Activated naive CD4-positive, alpha-beta T cell treated with anti-CD3 and anti-CD28 coated beads, Interleukin-2, amount 50 U/mL, for 72 hours (primary cell): ENCODE measurements at places on chromosomes 5 and 9. TPM values are rescaled to one million over a fixed set of nuclear protein-coding genes. Genes with fewer than 3 reads are reported as not detected.

DNA sequence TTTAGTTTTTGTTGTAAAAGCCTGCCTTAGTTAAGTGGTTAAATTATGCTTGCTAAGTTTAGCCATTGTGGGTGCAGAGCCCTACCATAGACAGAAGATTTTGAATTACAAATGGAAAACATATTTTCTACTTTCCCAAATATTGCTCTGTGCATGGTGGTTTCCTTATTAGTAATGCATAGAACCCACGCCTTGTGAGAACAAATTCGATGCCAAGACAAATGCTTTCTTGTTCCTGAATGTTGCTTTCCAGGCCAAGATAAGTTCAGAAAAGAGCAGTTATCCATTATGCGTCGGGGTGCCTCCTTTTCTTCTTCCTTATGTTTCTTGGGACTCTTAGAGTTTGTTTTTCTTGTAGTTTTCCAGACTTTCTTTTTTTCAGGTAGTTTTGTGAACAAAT is 31.0 kb upstream of the GARNL3 start:
- no peak for DNase-seq

GRCh38 chr5:114335391-114335790 is 26.5 kb upstream of the KCNN2 start:
- DNase-seq, result no peak

DNA sequence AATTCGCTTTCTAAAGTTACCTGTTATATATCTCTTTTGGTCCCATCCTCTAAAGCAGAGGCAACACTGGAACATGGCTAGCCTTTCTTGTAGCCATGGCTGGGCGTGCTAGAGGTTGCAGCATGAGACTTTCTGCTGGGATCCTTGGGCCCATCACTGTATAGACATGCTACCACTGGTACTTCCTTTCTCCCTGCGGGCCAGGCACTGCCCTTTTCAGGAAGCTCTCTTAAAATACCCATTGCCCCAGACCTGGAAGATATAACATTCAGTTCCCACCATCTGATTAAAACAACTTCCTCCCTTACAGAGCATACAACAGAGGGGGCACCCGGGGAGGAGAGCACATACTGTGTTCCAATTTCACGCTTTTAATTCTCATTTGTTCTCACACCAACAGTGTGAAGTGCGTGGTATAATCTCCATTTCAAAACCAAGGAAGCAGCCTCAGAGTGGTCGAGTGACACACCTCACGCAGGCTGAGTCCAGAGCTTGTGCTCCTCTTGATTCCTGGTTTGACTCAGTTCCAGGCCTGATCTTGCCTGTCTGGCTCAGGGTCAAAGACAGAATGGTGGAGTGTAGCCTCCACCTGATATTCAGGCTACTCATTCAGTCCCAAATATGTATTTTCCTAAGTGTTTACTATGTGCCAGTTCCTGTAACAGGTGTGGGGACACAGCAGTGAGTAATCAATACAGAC is 22.6 kb downstream of the PTGS1 start:
- no peak for DNase-seq

DNA sequence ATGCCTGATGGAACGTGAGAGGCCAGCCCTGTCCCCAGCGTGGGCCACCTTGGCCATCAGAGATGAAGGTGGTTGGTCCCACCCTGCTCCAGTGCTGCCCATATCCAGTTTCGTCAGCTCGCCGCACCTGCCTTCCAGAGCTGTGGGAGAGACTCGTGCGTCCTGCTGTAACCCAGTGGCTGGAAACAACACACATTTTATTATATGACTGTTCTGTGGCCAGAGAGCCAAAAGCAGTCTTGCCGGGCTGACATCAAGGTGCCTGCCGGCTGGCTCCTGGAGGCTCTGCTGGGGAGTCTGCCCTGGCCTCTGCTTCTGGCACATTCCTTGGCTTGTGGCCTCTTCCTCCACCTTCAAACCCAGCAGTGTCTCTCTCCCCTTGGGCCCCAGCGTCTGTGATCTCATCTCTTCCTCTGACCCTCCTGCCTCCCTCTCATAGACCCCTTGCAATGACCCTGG is 94.7 kb downstream of the RXRA start:
- no peak for DNase-seq

DNA sequence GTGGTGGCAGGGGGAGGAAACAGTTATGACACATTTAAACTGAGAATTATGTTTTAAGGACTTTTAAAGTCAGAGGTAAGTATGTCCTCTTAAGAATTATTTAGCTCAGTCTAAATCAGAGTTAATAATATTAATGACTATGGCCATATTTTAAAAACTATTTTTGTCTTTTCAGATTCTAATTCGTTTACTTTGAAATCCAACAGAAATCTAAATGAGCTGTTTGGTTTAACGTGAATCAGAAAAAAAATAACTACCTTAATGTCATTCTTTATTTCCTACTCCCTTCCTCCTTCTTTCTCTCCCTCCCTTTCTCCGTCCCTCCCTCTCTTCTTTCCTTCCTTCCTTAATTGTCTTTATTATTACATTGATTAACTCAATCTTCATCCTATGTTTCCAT is 14.7 kb downstream of the C1QTNF3 start:
- DNase-seq, result no peak

- no peak for DNase-seq
Measured at GRCh38 chr9:136858844-136859757, 7.0 kb downstream of the MAMDC4 start.

PCDHB3 gene
- not detected for total RNA-seq

DNA sequence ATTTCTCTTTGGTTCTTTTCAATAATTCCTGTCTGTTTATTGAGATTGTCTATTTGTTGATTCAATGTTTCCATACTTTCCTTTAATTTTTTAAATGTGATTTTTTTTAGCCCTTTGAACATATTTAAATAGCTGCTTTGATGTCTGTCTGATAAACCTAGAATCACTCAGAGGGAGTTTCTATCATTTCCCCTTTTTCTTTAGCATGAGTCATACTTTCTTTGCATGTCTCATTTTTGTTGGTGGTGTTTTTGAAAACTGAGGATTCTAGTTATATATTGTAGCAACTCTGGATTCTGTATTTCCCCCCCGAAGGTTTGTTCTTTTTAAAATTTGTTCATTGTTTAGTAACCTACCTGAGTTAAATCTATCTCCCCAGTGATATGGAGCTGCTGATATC is 24.2 kb upstream of the ZNF618 start:
- no peak for DNase-seq

CCL27 gene
- not detected for total RNA-seq

DNA sequence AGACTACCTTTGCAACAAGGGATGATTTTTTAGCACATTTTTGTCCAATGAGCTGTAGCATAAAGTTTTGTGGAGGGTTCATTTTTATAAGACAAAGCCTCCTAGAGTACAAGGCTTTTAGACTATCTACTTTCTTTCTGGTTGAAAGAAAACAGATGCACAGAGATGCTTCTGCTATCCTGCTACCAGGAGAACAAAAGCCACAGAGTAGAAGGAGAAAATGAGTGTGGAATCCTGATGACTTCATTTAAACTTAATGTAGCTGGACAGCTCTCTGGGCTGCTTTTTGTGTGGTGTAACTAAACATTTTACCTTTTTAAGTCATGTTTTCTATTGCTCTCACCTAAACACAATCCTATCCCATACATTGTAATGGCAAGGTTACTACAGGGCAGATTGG is 1009.4 kb downstream of the TLE1 start:
- no peak for DNase-seq

TRIM36 gene
- not detected for total RNA-seq

DNA sequence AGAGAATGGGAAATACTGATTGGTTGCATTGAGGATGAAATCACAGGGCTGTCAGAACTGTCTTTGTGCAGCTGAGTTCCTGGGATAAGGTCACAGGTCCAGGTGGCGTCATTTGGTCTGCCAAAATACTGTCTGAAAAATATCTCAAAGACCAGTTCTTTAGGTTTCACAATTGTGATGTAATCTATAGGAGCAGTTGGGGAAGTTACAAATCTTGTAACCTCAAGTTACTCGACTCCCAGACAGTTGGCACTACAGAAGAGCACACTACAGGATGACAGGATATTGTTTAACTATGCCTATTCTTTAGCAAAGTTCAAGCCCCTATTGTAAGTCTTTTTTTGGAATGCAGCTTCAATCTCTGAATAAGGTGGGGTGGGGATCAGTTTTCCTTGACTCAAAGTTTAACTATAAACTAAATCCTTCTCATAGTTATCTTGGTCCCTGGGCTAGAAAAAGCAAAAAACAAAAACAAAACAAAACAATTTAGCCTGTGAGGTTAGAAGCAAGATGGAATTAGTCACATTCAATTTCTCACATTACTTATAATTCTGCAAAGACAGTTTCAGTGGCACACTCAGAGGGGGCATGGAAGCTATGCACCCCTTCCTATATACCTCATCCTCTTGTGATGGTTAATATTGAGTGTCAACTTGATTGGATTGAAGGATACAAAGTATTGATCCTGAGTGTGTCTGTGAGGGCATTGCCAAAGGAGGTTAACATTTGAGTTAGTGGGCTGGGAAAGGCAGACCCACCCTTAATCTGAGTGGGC is 276.0 kb downstream of the AUH start:
- DNase-seq, result no peak

CRB2 gene
- total RNA-seq, result not detected

DNA sequence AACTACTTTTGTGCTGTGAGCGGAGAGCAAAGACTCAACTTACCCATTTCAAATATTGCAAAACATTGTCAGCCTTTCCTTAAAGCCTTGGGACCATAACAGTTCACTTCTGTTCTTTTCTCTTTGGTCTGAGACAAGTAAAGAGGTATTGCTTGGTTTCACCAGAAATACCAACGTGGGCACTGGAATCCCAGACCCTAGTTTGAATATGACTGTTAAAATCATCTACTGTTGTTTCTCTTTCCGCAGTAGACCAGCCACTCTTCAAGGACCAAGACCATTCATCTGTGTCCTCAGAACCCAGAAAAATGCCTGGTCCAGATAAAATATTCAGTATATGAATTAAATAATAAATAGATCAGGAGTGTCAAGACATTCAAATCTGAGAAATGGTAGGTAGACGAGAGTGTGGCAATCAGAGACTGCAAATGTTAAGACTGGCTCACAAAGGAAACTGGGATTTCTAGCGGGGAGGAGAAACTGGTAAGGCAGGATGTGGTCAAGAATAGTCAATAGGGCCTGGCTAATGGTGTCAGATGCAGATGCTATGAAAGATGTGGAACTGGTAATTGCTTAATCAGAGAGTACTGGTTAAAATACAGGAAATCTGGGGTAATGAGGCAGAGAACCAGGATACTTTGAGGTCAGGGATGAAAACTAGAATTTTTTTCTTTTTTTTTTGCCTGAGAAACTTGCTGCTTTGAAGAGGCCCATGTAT is 82.1 kb upstream of the IL33 start:
- no peak for DNase-seq

- DNase-seq, result no peak
Measured at GRCh38 chr9:116020146-116020545, 133.4 kb upstream of the PAPPA start.

DNA sequence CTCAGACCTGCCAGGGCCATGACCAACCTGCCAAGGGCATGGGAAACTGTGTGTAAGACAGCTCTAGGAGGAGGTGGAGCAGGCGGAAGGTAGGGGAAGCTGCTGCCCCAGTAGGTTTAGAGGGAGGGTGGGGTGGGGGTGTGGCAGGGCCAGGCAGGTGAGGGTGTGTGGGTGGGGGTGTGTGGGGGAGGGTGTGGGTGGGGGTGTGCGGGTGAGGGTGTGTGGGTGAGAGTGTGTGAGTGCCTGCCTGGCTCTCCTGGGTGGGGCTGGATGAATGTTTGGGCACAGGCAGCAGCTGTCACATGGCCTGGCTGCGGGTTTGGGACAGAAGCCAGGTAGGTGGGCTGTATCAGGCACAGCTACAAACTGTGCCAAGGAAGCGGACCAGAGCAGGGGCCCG is 8.8 kb upstream of the N4BP3 start:
- no peak for DNase-seq
